ENCODE measurements at places on chromosomes 6 and 20. TPM values are rescaled to one million over a fixed set of nuclear protein-coding genes. Genes with fewer than 3 reads are reported as not detected.

Gene GHRH
- not detected for total RNA-seq

Gene NECAB3
- 8.5 TPM for total RNA-seq

Gene PLCB1
- total RNA-seq: 33.4 TPM

Gene CCDC170
- under 0.01 TPM for total RNA-seq

Gene PIM1
- 3.1 TPM for total RNA-seq

Gene BPIFB2
- not detected for total RNA-seq

Gene LPA
- total RNA-seq: not detected

Gene TUBB
- total RNA-seq: 527 TPM
